NCI-H2029 (cell line): ENCODE measurements at places on chromosomes 6 and 20.

DNA sequence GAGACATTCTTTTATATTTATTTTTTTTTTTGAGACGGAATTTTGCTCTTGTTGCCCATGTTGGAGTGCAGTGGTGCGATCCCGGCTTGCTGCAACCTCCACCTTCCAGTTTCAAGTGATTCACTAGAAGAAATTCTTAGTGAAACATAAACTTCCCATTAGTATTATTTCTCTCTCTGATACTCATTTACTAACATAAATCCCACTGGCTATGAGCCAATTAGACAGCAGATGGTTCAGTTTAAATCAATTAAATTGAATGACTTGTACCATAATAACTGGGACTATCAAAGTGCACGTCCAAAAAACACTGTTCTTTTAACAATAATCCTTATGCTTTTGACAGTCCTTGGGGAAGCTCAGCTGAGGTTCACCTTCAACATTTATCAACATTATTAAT, 111.2 kb upstream of the PTCHD4 start:
- DNase-seq, result no peak

GRCh38 chr6:103236923-103237322, 1622.8 kb downstream of the HACE1 start:
- peak; percentile 7 for DNase-seq

GRCh38 chr20:14921513-14921912, 584.1 kb upstream of the FLRT3 start:
- DNase-seq, result no peak

- no peak for DNase-seq
Observed at GRCh38 chr6:167567142-167568033, 242.5 kb downstream of the TTLL2 start.

DNA sequence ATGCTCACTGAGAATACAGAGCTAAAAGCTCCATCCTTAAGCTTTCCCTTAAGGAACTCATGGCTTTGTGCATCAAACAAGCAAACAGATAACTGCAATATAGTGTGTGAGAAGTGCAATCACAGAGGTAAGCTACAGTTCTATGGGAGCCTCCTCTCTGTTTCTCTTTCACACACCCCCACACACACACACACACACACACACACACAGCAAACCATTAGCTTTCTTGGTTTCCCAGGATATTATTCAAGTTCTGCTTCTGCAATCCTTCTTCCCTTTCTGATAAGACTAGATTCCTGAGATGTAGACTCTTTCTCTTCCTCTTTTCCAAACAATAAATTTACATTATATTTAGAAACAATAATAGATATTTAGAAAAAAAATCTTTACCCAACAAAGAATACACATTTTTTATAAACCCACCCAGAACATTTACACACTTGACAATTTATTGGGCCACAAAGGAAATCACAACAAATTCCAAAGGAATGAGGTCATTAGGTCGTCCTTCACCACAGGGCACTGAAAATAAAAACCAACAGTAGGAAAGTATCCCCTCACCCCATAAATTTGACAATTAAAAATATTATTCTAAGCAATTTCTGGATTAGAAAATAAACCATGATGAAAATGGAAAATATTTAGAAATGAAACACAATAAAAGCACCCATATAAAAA, 9.3 kb upstream of the GFOD1 start:
- no peak for DNase-seq

GRCh38 chr20:53677447-53678314, 84.0 kb upstream of the ZNF217 start:
- DNase-seq, result no peak
